ENCODE measurements at places on chromosomes 12 and 14. TPM values are rescaled to one million over a fixed set of nuclear protein-coding genes. Genes with fewer than 3 reads are reported as not detected.

DNA sequence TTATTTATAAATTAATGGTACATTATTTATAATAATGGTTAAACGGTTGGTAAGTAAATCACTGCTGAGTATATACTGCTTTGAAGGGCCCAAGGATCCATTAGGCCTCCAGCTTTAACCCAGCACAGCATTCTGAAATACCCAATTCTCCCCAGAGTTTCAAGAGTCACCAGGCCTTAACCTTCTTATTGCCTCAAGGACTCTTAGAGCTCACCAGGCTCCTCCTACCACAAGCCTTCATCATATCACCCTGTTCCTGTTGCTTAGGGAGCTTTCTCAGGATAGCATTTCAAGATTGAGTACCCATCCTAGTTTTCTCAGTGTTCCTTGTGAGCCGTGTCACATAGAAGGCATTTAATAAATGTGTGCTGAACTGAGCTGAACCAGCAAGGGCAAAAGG is 242.5 kb downstream of the FBXL14 start:
- no peak for DNase-seq

The GLIPR1L1 gene
- total RNA-seq, result not detected

DNA sequence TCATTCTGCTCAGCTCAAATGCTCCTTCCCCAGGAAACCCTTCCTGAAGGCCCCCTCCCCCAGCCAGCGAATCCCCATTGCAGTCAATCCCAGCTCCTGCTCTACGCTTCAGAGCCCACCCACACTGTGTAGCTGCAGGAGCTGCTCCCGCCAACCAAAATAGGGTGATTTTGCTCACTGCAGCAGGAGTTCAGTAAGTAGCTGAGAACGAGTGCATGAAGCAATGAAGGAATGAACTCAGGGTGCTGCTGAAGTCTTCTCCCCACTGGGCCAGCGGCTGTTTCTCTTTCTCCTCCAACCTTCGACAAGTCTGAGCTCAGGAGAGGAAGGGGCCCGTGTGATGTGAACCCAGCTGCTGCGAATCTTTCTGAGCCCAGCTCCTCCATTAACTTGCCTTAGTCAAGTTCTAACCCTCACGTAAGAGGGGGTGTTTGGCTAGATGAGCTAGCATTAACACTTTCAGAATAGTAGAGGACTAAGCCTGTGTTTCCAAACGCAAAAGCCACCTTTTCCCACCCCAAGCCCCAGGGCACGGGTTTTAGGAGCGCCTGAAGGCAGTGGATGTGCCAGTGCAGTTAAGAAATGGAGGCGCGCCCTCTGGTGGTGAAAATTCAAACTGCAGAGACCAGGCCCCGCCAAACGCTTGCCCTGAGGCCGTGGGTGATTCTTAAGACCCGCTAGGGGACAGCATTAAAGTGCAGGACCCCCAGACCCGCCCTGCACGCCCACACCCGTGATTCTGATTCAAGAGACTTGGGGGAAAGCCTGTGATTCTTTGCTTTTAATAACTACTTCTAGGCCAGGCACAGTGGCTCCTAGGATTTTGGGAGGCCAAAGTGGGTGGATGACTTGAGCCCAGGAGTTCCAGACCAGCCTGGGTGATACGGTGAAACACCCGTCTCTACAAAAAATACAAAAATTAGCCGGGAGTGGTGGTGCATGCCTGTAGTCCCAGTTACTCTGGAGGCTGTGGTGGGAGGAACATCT is 11.9 kb upstream of the SERPINA4 start:
- DNase-seq, result peak; percentile 39

The TAMALIN gene
- total RNA-seq, result 30.6 TPM

DNA sequence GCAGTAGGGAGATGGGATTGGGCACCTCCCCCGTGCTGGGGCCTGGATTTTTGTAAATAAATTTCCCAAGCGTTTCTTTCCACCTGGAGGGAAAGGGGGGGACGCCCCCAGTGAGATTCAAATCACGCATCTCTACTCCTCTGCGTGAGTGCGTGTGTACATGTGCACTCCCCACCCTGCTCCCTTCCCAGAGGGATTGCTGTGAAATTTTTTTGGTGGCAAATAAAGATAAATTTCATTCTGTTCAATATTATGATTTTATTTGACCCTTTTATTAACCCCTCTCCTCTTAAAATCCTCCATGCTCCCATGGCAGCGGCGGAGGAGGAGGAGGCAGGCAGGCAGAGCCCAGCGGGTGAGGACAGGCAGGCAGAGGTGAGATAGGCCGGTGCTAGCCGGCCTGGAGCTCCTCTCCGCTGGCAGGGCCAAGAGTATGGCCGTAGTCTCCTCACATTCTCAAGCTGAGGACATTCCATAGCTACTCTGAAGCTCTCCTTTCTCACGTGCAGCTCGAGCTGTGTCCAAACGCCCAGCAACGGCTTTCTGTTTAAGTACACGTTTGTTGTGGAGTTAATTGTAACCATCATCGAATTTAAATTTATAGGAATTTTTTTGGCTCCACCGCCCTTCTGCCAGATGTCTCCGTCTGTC is 1.5 kb upstream of the HOTAIR start:
- no peak for DNase-seq

DNA sequence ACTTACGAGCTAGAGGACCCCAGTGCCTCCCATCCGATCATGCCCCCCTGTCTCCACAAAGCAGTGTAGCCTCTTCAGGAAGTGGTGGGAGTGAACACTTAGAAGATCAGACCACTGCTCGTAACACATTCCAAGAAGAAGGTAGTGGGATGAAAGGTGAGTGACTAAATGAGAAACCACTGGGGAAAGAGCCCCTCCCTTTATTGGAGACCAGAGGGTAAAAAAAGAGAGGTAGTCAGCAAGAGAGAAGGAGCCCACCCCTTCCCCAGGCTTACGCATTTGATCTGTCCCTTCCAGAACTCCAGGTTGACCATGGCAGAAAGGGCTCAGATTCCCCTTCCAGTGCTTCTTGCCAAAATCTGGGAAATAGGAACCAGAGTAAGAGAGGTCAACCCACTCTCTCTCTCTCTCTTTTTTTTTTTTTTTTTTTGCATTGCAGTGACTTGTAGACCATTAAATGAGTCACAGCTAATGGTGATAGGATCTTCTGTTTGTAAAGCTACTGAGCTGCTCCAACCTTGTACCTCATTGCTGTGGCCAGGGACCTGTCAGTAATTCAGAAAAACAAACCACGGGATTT is 165.4 kb downstream of the GCH1 start:
- no peak for DNase-seq

DNA sequence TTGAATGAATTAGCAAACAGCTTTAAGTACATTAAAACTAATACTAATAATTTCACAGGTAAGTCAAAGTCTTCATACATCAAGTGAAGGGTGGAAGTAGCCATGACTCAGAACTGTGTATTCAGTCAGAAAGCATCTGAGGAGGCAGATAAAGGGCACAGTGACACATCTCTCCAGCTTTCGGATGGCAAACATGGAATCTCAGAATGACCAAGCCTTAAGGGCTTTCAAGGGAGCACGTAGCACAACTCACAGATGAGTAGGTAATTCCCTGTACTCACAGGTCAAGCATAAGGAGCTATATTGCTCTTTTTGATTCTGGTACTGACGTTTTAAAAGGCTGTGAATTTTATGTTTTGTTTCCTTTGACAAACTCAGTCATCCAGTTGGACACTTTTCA is 56.0 kb downstream of the MDGA2 start:
- no peak for DNase-seq

DNA sequence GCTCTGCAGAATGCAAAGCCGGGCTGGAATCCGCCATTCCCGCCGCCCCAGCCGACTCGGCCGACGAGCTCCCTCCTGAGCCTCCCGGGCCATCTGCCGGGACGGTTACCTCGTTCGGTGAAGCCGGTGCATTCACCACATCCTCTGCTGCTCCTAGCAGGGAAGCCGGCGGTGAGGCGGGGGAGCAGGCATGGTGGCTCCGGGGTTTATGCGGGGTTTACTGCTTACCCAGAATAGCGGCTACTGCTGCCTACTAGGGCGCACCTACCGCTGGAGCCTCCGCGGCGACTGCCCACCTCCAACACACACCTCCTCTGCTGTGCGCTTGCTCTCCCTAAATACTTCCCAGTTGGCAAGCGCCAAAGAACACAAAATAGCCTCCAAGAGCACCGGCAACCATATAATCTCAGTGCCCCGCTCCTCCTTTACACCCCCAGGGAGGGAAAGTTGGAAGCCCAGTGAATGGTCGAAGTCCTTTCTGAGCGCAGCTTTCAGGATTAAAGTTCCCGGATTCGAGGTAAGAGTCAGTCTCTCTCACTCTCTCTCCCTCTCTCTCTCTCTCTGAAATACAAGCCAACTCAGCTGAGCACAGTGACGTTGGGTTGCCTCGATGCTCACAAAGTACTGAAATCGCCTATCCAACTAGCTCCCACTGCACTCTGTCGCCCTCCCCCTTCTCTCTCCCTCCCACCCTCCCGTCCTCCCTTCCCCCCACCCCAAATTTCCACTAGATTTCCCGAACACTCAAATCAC is at the start of gene TBX5:
TBX5 (minus strand) TSS at position 626 of the 753 bp plus-strand sequence. CDS start 2,246 bp downstream, outside the sequence.
- no peak for DNase-seq

DNA sequence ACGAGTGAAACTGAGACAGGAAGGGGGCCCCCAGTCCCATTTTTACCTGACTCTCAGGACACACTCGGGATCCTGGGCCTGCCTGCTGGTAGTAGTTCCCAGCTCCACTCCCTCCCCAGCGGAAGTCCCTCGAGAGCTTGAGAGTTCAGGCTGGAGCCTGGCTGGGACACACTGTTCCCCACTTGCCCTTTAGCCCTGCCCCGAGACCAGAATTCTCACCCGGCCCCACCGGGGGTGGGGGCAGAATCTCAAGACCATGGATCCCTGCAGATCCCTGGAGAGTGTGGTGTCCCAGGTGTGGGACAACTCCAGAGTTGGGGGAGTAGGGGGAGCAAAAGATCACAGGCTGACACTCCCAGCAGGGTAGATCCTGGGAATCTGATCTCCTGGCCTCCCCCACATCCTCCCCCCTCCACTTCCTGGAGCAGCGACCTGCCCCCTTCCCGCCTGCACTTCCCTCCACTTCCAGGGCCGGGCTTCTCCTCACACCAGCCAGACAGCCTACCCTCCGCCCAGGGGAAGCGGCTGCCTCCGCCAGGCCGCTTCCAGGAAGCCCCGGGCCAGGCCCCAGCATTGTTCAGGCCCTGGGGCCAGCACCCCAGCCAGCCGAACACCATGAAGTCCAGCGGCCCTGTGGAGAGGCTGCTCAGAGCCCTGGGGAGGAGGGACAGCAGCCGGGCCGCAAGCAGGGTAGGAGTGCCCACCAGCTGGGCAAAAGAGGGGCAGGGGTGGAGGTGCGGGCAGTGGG is at the start of gene TNS2:
TNS2 (plus strand) TSS at position 495 of the 748 bp plus-strand sequence; CDS start at position 616, 121 bp downstream.
- DNase-seq, result peak; percentile 90

Data from tibial nerve (tissue), 4 donors.